HT-29 (cell line): ENCODE measurements at places on chromosomes 4 and X.
A peak's percentile ranks its signal among the peaks of the same experiment; 100 is the strongest.

GRCh38 chr4:159014859-159015258 is 88.0 kb upstream of the RAPGEF2 start:
- no peak for DNase-seq

GRCh38 chr4:186534056-186534455 is 21.3 kb downstream of the MTNR1A start:
- DNase-seq = no peak

- DNase-seq = peak; percentile 28
Observed at GRCh38 chr4:187227907-187228704, 504.4 kb upstream of the FAT1 start.

DNA sequence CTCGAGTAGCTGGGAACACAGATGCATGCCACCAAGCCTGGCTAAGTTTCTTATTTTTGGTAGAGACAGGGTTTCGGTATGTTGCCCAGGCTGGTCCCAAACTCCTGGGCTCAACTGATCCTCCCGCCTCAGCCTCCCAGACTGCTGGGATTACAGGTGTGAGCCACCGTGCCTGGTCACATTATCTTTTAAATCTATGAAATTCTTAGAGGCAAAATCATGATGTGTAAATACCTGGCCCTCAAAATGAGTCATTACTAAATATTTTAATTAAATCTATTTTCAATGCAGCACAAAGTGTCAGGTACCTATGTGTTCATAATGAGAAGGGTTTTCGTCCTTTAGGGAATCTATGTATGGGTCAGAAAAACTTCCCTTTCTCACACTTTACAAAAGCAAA is 222.5 kb upstream of the GPC4 start:
- DNase-seq = no peak

GRCh38 chr4:4377732-4378460 is 9.0 kb upstream of the NSG1 start:
- DNase-seq = no peak

GRCh38 chr4:61485056-61485455 is 284.9 kb downstream of the ADGRL3 start:
- no peak for DNase-seq

GRCh38 chrX:38999099-38999498 is 197.8 kb downstream of the MID1IP1 start:
- DNase-seq = no peak

DNA sequence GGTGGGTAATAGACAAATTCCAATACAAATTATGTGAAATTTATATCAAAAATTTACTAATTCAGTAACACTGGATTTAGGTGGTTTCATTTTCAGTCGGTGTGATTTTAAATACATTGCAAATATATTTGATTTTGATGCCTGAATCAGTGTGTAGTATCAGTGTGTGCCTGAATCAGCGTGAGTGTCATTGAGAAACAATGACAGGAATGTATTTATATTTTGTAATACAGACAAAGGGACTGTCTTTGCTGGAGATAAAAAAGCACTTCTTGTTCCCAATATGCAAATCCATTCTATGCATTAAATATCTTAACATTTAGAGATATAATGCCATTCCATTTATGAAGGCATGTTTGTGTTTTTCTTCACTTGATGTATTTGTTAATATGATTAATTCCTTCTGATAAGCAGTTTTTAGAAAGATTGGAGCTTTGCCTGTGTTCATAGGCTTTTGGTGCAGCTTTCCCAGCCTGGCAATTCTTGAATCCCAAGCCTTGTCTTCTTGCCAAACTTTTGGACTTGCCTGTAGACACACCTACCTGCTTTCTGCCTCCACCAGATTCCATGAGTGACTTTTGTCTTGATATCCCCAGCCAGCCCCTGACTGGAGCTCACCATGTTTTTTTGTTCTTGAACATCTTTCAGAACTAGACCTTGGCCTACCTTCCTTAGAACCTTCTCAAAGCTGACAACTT is 243.8 kb downstream of the ADGRL3 start:
- DNase-seq = no peak

DNA sequence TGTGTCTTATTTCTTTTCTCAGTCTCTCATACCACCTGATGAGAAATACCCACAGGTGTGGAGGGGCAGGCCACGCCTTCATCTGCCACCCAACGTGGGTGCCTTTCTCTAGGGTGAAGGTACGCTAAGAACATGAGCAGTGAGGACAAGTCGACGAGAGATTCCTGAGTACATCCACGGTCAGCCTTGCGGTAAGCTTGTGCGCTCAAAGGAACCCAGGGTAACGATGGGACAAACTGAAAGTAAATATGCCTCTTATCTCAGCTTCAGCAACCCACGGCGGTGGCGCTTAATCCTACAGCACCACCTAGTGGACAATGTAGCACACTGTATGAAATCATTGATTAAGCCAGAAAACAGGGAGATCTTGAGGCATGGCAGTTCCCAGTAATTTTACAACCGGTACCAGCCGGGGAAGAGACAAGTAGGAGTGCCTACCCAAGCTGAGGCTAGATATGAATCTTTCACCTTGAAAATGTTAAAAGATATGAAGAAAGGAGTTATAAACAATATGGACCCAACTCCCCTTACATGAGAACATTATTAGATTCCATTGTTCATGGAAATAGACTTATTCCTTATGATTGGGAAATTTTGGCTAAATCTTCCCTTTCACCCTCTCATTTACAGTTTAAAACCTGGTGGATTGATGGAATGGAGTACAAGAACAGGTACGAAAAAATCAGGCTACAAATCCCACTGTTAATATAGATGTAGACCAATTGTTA is 63.0 kb downstream of the ZNF732 start:
- peak; percentile 55 for DNase-seq

- DNase-seq = peak; percentile 51
Observed at GRCh38 chrX:18146954-18147353, 73.7 kb downstream of the BEND2 start.

- no peak for DNase-seq
Observed at GRCh38 chrX:66039944-66040343, at the start of gene VSIG4. VSIG4 (minus strand) TSS chrX:66040080; CDS start chrX:66039998, 82 bp downstream.

GRCh38 chr4:124710911-124711310 is 1.6 kb downstream of the ANKRD50 start:
- DNase-seq = peak; percentile 23

DNA sequence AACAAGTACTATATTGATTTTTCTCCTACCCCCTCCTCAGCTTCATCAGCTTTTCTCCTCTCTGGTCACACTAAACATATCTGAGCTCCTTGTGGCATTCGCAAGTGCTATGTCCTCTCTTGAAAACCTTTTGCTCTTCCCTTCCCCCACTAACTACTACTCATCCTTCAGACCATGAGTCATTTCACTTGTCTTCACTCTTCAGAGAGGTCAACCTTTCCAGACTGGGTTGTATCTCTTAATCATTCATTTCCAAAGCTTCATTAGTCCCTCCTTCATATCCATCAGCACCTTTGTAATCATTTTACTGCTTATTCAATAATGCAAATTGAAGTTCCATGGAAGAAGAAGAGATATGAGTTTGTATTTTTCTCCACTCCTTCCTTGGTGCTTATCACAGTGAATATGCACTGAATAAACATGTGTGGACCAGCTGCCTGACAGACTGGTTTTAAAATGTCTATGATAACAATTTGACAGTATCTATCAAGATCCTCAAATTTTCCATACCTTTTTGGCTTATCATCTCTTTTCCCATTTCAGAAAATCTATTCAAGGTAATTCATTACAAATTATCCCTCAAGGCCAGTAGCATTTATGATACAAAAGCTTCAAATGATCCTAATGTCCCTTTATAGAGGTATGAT is 28.4 kb downstream of the DDX60L start:
- DNase-seq = peak; percentile 17

- DNase-seq = no peak
Observed at GRCh38 chrX:53695946-53696549, 9.5 kb upstream of the HUWE1 start.

DNA sequence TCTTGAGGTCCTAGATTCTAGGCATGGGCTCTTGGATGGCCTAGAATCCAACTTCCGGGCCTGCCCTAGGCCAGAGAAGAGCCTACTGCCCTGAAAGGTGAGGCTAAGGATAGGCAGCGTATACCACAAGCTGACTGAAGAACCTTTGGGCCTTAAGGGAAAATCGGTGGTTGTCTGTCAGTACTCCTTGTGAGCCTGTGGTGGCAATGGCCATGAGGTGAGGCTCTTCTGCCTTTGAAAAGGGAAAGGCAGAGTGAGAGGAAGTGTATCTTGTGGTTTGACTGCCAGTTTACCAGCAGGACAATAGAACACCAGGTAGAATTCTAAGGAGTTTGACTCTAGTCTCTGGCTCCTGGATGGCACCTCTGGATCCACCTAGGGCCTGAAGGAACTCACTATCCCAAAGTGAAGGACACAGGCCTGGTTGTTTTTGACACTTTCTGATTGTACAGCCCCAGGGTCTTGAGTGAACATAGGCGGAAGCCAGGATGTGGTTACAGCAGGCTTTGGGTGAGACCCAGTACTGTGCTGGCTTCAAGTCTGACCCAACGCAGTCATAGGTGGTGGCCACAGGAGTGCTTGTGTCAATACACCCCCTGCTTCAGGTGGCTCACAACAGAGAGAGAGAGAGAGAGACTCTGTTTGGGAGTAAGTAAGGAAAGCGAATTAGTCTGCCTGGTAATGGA is 20.9 kb downstream of the ITIH6 start:
- DNase-seq = no peak

- DNase-seq = no peak
Observed at GRCh38 chr4:30718021-30718542, 2.1 kb upstream of the PCDH7 start.

GRCh38 chr4:52956691-52957090 is 94.6 kb downstream of the RASL11B start:
- DNase-seq = no peak

- no peak for DNase-seq
Observed at GRCh38 chrX:30181353-30181752, 34.0 kb upstream of the MAGEB2 start.

DNA sequence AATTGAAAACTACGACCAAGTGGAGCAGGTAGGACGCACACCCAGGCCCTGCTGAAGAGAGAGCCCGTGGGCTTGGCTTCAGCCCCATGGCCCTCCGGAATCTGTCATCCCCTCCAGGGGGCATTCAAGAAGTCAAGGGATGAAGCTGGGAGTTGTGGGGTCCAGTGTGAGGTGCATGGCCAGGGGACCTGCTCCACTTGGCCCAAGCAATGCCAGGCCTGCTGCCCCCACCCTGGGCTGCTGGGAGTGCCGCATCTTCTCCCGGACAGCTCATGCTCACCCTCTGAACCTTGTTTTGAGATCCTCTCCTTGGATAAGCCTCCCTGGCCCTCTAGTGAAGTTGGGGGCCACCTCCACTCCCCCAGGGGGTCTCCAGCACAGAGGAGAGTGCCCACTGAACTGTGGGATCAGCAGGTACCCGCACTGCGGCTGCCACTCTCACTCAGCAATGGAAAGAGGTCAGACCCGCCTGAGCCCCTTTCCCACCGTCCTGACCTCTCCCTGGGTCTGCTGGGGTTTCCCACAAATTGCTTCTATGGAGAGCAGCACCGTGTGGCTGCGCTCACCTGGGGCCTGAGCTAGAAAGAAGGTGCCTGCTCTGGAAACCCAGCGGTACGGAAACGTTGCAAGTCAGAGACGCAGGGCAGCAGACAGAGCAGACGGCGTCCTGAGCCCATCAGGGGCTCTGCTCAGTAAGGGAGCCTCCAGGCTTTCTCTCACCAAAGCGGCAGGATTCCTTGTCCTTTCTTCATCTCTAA is 5.0 kb upstream of the ABLIM2 start:
- DNase-seq = no peak

GRCh38 chr4:5878359-5878758 is 14.5 kb downstream of the CRMP1 start:
- no peak for DNase-seq

GRCh38 chrX:110341189-110342035 is 17.2 kb upstream of the RTL9 start:
- DNase-seq = no peak

- DNase-seq = no peak
Observed at GRCh38 chrX:50088645-50089044, 112.2 kb downstream of the AKAP4 start.

- DNase-seq = peak; percentile 50
Observed at GRCh38 chrX:130097507-130098209, 12.6 kb downstream of the ELF4 start.

- DNase-seq = no peak
Observed at GRCh38 chrX:54223581-54223980, 40.5 kb upstream of the FAM120C start.

GRCh38 chrX:6024204-6024603 is 204.5 kb downstream of the NLGN4X start:
- no peak for DNase-seq

DNA sequence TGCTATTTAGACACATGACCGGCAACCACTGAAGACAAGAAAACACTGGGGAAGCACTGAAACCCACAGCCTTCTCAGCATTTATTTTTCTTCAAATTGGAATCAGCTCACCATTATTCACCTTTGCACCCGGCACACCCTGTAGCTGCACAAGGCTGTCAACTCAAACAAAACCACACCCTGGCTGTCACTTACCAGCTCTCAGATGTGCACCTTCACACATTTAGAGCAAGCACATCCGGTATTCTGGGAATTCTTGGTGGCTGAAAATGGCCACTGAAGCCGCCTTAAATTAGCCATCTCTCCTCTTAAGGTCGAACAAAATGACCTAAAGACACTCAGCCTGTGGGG is 5.9 kb downstream of the ZFYVE28 start:
- peak; percentile 27 for DNase-seq

DNA sequence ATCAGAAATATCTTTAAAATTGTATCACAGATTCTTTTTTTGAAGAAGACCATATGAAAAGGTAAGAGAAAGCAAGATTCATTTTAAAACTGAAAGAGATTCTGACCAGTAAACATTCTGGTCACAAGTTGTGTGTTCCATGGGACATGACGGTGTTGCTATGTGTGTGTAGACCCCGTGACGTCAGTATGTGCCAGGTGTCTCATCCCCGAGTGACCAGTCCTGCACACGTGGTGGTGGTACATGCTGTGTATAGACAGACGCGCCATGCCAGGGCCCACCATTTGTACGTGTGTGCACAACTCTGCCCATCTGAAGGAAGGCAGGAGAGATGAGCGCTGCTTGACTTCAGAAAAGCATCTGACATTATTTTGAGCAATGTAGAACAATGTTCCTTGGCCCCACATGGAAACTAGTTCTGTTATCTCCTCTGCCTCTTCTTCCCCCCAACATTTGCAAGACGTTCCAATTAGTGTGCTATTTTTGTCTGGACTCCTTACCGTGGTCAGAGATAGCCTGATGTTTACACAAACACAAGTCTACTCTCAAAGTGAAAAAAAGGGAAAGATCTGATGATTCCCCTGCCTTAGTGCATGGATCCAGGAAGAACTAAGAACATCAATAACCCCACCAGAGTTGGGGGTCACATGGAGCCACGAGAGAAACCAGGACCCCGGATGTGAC is 51.2 kb downstream of the IRF2 start:
- DNase-seq = no peak
